ENCODE measurements at places on chromosomes 13 and 19. TPM values are rescaled to one million over a fixed set of nuclear protein-coding genes. Genes with fewer than 3 reads are reported as not detected.

GRCh38 chr13:99279637-99280036 lies 21.5 kb upstream of the GPR18 start:
- no peak for DNase-seq

Gene CACNA1A
- polyA plus RNA-seq = 1.8 TPM

DNA sequence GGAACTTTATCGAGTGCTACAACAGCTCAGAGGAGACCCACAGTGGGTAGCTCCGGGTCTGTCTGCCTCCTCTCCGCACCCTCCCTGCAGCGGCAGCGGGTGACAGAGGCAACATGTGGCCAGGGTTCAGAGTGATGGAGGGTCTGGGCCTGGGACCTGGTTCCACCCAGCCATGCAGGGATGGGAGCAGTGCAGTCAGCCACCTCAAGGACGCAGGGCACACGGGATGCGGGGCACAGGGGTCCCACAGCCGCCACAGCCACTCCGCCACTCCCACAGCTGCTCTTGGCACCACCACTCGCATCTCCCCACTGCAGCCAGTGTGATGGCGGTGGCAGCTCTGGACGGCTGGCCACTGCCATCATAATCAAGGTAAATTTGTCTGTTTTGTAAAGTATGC lies 892.9 kb downstream of the OLFM4 start:
- no peak for DNase-seq

DNA sequence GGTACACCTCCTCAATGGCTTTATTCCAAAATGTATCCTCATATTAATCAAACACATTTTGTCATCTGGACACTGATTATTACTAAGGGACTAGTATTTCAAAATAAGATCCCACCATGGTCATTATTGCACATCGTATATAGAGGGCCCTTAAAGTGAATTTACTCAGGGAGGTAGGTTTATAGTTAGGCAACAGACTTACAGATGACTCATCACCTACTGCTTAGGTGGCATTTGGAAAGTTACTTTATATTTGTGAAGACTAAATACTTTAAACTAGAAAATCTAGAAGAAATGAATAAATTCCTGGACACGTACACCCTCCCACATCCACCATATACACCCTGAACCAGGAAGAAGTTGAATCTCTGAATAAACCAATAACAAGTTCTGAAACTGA lies 353.0 kb downstream of the KCTD12 start:
- no peak for DNase-seq

Gene CEACAM7
- not detected for polyA plus RNA-seq
